ENCODE measurements at places on chromosomes 1 and 21.

- no peak for DNase-seq
These were observed 516.6 kb downstream of the KIF26B start for GRCh38 chr1:245671349-245671748.

DNA sequence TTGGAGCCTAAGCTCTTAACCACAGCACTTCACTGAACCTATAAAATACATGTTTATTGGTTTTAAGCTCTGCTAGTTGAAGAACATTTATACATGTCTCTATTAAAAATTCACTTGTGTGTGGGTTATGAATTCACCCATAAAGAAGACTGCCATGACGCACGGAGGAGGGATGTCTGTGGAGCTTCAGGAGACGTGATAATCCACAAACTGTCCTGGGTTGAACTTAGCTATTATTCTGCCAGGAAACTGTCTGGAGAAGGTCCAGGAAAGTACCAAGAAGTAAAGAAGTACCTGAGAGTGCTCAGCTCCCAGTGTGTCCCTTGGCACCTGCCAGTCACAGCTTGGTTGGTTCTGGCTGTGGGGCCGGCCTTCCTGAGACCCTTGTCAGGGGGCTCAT, 56.3 kb downstream of the DDR2 start:
- DNase-seq = no peak

GRCh38 chr1:66873111-66873510, 51.5 kb downstream of the DNAI4 start:
- DNase-seq = no peak

GRCh38 chr21:25323356-25323949, 283.8 kb downstream of the MRPL39 start:
- no peak for DNase-seq

- DNase-seq = no peak
These were observed 22.2 kb upstream of the SCAF4 start for GRCh38 chr21:31753949-31754707.
